Osteoblast (primary cell): ENCODE measurements at places on chromosomes 7 and 10. TPM values are rescaled to one million over a fixed set of nuclear protein-coding genes. Genes with fewer than 3 reads are reported as not detected.
A peak's percentile ranks its signal among the peaks of the same experiment; 100 is the strongest.

GRCh38 chr7:156175003-156175402 lies 362.7 kb upstream of the SHH start:
- H3K36me3 ChIP-seq: no peaks in the 10 kb centered on the region
- DNase-seq: no peak
- no peak overlapping the region for H3K4me3 ChIP-seq
- H3K27me3 ChIP-seq: no peaks in the 10 kb centered on the region
- H3K4me1 ChIP-seq: no peaks in the 10 kb centered on the region

GRCh38 chr7:35037211-35037525 lies at the start of gene DPY19L1:
Gene DPY19L1 (minus strand): TSS chr7:35037485. CDS start chr7:35037394, 91 bp downstream.
- no peaks in the 10 kb centered on the region for H3K27me3 ChIP-seq
- DNase-seq: no peak
- H3K4me1 ChIP-seq: peaks cover 20% of the 10 kb centered on the region
- peak within 1 kb of the TSS; percentile 70 for H3K27ac ChIP-seq

- no peaks in the 10 kb centered on the region for H3K4me1 ChIP-seq
- no peaks in the 10 kb centered on the region for H3K36me3 ChIP-seq
- no peak for DNase-seq
- no peaks in the 10 kb centered on the region for H3K27me3 ChIP-seq
- no peak overlapping the region for H3K27ac ChIP-seq
These were observed 620.5 kb upstream of the LRRN3 start for GRCh38 chr7:110470420-110470819.

- no peaks in the 10 kb centered on the region for H3K27me3 ChIP-seq
- H3K27ac ChIP-seq: no peak within 1 kb of the TSS
- peaks cover 3% of the 10 kb centered on the region for H3K36me3 ChIP-seq
- peaks cover 10% of the 10 kb centered on the region for H3K4me1 ChIP-seq
These were observed at the start of gene SLC12A9 for GRCh38 chr7:100852048-100852872. Gene SLC12A9 (plus strand): TSS chr7:100852713. CDS start chr7:100854198, 1,485 bp downstream.

Gene CDNF
- 1.8 TPM in 2 replicates for total RNA-seq

GRCh38 chr10:11745045-11745444 lies 2.9 kb downstream of the ECHDC3 start:
- H3K36me3 ChIP-seq: no peaks in the 10 kb centered on the region
- DNase-seq: no peak
- peaks cover 8% of the 10 kb centered on the region for H3K4me1 ChIP-seq
- no peak overlapping the region for H3K27ac ChIP-seq
- H3K27me3 ChIP-seq: no peaks in the 10 kb centered on the region

Gene HTRA1
- 392 and 413 TPM in 2 replicates for total RNA-seq
